Activated naive CD4-positive, alpha-beta T cell treated with Interleukin-2 at 50 U/mL for 16 hours (primary cell): ENCODE measurements at places on chromosomes 4 and X.

DNA sequence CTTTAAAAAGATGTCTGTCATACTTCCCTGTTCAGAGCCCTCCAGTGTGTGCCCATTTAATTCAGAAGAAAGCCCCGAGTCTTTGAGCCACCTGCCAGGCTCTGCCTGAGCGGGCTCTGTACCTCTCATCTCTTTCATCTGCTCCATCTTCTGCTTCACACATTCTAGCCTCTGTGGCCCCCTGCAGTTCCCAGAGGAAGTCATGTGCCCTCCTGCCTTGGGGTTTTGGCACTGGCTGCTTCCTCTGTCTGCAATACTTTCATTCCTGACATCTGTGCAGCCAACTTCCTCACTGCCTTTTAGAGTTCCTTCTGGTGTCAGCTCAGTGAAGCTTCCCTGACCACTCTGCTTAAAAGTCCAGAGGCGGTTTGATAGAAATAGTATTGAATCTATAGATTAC is 6.2 kb upstream of the STK32B start:
- no peak for DNase-seq

DNA sequence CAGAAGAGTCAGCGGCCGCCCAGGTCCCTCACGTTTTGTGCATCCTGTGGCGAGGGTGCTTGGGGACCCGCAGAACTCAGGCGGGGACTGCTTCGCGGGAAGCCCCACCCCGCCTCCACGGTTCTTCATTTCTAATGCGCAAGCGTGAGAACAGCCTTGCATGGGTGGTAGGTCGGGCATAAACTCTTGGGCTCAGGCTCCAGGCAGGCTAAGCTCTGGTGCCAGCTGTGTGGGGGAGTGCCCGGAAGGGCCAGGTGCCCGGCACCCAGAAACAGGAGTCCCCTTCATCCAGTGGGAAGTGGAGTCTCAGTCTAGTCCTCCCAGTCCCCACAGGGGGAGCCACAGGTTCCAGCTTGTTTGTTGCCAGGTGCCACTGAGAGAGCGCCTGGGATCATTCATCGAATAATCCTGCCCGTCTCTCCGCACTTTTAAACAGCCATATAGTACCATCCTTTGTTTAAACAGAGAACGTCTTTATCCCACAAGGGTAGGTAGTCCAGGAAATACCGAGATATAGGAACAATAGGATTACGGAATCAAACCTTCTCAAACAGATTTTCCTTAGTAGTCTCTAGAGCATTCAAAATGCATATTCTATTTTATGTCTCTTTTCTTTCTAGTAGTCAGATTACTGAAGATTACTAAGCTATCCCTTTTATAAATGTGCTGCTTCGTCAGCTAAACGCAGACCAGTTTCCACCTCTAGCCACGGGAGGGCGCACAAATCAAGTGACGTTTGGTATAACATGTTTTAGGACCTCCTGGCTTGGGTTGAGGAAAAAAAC is 12.7 kb upstream of the RBBP7 start:
- peak; percentile 70 for DNase-seq

- DNase-seq, result no peak
These were observed 6.2 kb upstream of the ZBTB33 start for GRCh38 chrX:120244395-120244734.

GRCh38 chr4:157025898-157026297 is 50.1 kb upstream of the GLRB start:
- no peak for DNase-seq

GRCh38 chrX:31251336-31251735 is 179.5 kb upstream of the FTHL17 start:
- no peak for DNase-seq

DNA sequence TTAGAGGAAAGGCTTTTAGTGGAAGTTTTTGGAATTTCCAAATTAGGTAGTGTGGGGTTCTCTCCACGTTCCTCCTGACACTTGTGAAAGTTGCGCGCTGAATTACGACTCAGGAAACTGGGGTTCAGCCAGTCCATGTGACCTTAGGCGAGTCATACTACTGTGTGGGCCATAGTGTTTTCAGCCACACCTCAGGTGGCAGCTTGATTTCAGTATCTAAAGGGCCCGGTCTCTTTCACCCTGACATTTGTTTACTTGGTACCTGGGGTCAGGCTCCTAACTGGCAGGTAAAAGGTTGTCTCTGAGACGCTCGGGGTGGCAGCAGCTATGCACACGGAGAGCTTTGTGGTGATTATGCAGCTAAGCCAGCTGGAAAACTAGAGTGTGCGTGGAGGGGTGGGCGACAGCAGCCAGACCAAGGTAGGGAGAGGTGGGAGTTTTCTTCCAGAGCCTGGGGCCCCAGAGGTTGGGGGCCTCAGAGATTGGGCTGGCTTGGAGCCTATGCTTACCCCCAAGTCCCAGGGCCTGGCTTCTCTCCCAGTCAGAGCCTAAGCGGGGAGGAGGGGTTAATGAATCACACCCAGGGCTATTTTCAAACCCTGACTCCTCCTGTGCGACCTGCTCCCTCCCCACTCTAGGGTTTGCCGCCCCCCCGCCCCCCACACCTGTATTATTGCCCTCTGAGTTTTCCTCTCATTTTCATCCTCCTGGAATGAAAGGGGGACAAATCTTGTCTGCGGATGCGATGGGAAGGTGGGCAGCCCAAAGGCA is 47.2 kb downstream of the STARD8 start:
- no peak for DNase-seq

- DNase-seq, result no peak
These were observed 10.4 kb upstream of the USO1 start for GRCh38 chr4:75714011-75714410.
